ENCODE measurements at places on chromosomes 1 and 21.
A peak's percentile ranks its signal among the peaks of the same experiment; 100 is the strongest.

GRCh38 chr1:24022581-24023361 lies 42.6 kb upstream of the SRSF10 start:
- DNase-seq = no peak

DNA sequence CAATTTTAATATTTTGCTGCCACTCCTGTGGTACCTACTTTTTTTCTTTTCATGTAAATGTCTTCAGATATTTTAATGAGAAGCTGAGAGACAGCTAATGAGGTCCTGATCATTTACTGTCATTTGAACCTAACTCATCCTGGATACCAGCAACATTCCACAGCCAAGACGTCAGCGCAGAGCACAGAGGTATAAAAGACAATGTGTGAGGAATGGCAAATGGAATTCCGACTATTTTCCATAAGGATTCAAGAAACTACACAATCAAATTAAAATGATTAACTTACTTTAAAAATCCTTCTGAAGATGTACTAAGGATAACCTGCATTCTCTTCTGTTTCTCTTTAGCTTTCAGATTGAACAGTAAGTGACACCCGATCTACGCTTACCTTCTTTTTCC lies 38.8 kb downstream of the HEATR1 start:
- no peak for DNase-seq

DNA sequence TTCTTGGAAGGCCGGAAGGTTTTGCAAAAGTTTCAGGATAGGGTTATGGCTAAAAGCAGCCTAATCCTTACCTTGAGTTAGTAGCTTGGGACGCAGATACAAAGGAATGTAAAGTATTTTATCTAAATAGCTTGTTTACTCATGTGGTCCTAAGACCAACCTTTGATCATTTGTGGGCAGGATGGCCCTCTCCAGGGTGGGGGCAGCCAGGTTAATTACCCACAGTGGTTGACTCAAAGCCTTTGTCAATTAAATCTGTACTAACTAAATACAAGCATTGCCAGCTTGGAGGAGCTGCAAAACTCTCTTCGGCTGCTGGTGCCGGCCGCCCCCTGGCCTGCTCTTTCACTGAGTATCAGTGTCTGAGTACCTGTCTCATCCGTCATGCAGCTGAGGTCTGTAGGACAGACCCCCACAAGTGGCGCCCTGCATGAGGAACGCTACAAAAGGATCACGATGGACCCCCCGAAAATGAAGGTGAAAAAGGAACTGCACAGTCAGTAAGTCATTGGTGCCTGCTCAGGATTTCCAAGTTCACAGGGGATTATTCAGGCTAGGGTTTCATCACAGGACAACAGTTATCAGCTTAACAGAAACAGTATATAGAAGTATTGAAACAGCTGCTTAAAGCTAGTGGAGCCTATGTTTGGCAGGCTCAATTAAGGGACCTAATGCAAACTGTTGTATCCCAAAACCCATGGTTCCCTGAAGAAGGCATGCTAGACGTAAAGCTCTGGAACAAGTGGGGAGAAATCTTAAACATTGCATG lies 212.5 kb upstream of the MAP1LC3C start:
- no peak for DNase-seq

- no peak for DNase-seq
These were observed 10.4 kb downstream of the DCAF8 start for GRCh38 chr1:160251687-160252526.

GRCh38 chr1:157734321-157734720 lies 33.8 kb upstream of the FCRL3 start:
- no peak for DNase-seq

DNA sequence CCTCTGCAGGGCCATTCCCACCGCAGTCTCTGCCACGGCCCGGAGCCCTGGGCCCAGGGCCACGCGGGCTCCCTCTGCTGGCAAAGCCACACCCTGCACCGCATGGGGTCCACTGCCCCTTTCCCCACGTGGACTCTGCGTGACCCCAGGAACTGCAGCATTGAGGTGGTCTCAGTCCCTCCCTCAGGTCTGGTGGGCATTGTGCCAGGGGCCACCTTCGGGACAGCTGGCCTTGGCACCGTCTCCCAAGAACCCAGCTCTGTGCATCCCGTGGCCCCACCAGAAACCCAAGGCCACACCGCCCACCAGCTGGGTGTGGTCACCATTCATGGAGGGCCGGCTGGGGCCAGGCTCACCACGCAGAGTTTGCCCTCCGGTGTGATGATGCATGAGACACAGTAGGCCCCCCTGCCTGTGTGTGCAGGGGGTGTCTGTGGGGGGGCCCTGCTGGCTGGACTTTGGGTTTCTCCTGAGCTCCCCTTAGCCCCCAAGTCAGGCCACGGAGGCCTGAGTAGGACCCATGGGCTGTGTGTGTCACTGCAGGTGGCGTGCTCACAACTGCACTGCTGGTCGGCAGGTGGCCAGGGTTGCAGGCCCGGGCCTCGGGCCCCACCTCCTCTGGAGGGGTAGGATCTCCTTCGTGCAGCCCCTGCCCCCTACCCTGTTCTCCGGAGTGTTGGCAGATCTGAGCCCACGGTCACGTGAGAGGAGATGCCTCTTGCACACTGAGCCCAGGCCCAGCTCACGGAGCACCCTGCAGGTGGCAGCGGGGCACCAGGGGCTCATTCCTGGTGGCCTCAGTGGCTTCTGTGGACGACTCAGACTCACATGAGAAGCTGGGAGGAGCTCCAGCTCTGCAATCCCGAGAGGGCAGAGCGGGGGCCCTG lies 5.8 kb downstream of the VWA1 start:
- DNase-seq = peak; percentile 26

- DNase-seq = no peak
These were observed 63.5 kb downstream of the C1orf185 start for GRCh38 chr1:51165540-51165939.

DNA sequence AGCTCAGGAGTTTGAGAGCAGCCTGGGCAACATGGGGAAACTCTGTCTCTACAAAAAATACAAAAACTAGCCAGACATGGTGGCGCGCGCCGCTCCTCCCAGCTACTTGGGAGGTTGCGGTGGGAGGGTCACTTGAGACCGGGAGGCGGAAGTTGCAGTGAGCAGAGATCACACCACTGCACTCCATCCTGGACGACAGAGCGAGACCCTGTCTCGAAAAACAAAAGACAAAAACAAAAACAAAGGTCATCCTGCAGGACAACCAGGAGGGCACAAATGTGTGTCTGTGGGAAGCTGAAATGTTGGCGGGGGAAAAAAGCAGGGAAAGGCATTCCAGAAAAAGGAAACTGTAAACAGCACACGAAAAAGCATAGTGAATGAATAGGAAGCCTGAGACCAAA lies 104.1 kb upstream of the HNRNPU start:
- DNase-seq = no peak

DNA sequence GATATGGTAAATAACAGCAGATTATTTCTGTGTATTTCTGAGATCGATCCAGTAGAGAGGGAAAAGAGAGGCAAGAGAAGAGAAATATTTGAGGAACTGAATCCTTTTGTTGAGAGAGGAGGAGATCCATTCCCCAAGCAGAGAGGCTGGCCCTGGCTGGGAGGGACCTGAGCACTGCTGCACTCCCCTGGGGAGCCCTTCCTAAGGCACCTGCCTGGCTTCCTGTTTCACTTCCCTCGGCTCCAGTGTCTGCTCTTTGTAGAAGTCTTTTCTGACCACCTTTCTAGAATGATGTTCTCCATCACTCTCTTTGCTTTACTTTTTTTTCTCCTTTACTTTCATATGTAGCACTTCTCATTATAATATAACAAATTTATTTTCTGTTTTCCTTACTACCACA lies 42.3 kb upstream of the SLC6A9 start:
- no peak for DNase-seq

- no peak for DNase-seq
These were observed 107.2 kb downstream of the LAMC2 start for GRCh38 chr1:183293241-183293640.

GRCh38 chr1:50779801-50780200 lies 180.3 kb downstream of the FAF1 start:
- no peak for DNase-seq

- DNase-seq = no peak
These were observed 12.1 kb upstream of the FAM131C start for GRCh38 chr1:16085522-16085921.

DNA sequence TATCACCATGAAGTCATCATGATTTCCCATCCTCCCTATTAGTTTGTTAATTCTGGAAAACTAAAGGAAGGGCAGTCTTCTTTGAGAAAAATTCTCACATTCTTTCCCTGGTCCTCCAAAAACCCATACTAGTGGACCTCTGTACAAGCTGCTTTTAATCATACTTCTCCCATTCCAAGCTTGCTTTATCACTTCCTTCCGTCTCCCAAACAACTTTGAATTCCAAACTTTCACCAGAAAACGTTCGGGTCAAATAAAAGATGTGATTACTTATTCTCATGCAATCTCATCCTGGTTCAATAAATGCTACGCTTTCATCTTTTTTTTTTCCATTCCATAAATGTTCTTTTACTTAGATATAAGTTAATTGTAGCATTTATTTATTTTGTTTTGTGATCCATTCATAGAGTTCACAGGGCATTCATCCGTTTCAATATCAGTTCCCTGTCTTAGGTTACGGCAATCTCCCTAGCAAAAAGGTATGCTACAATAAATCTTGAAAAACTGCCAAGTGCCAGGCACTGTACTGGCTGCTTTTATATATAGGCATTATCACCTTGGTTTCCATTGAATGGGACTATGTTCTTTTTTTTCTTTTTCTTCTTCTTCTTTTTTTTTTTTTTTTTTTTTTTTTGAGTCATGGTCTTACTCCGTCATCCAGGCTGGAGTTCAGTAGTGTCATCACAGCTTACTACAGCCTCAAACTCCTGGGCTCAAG lies 100.2 kb upstream of the GREM2 start:
- DNase-seq = no peak

- DNase-seq = no peak
These were observed 12.5 kb downstream of the FOXJ3 start for GRCh38 chr1:42322577-42322976.

- no peak for DNase-seq
These were observed 18.2 kb downstream of the TEX38 start for GRCh38 chr1:46689897-46690296.

DNA sequence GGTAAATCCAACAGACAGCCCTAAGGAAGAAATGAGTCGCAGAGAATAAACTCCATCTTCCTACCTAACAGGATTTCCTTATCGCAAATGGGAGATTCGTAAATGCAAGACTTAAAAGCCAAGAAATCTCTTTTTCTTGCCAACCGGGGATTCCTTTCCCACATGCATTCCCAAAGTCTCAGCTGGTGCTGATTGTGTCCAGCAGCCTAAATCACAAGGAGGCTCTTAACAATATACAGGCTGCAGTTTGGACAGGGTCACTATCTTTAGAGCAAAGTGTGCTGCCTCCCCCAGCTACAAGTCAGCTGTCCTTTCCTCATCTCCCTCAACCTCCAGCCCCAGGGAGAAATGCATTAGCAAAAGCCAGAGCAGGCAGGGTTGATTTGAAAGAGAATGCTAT lies 189.8 kb upstream of the PLXNA2 start:
- DNase-seq = no peak

Measured in stimulated activated CD8-positive, alpha-beta memory T cell treated with anti-CD3 and anti-CD28 coated beads, Interleukin-4, amount 100 ng/mL, for 1 hour (primary cell).